Stimulated activated CD8-positive, alpha-beta memory T cell treated with anti-CD3 and anti-CD28 coated beads, Interleukin-2, amount 100 ng/mL, for 1 hour (primary cell): ENCODE measurements at places on chromosomes 7 and 10.

- DNase-seq: no peak
Measured at GRCh38 chr7:44639671-44640321, 33.4 kb downstream of the OGDH start.

DNA sequence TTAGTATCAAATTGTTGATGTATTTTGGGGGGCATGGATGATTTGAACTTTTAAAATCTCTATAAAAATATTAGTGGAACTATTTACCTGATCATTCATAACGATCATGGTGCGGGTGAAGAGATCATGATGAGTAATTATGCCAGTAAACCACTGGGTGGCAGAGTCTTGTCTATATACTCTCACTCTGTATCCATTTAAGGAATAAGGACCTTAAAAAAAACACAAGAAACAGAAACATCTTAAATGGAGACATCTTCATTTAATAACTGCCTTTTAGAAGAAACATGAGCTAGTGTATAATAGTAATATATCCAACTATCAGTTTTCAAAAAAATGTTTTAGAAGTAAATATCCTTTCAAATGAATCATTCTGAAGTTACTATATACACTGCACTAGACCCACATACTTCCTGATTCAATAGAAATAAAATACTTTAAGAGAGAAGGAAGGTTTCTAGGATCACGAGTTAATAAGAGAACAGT is 84.0 kb downstream of the NRBF2 start:
- DNase-seq: no peak

- DNase-seq: no peak
Measured at GRCh38 chr10:111820471-111820870, 363.1 kb downstream of the GPAM start.

GRCh38 chr7:72706521-72706920 is 121.5 kb downstream of the TYW1B start:
- DNase-seq: no peak

DNA sequence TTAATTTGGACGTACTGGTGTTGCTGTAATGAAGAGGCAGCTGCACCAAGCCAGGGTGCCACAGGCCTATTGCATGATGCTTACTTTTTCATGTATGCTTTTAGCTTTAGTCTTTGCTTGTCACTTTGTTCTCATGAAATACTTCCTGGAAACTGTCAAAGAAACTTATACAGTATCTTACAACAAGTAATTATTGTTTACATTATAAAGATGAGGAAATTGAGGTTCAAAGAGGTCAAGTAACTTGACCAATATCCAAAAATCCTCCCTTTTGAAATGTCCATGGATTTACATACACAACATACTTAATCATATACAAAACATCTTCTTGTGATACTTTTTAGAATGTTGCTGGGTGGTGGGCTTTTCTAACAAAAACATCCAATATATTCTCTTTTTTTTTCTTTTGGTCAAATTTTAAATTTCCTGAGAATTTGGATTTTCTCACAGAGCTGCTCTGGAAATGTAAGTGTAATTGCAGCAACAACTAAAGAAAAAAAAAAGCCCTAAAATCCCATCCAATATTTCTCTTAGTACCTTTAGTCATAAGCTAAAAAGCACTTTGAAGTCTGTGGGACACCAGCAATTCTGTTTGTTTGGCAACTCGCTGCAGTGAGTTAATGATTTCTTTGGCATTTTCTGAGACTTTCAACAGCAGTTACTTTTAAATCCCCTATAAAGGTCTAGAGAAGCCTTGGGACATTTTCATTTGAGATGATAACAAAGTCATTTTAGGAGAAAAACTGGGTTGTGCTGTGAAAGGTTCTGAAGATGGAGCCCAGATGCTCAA is 500.6 kb upstream of the IGFBP3 start:
- no peak for DNase-seq

DNA sequence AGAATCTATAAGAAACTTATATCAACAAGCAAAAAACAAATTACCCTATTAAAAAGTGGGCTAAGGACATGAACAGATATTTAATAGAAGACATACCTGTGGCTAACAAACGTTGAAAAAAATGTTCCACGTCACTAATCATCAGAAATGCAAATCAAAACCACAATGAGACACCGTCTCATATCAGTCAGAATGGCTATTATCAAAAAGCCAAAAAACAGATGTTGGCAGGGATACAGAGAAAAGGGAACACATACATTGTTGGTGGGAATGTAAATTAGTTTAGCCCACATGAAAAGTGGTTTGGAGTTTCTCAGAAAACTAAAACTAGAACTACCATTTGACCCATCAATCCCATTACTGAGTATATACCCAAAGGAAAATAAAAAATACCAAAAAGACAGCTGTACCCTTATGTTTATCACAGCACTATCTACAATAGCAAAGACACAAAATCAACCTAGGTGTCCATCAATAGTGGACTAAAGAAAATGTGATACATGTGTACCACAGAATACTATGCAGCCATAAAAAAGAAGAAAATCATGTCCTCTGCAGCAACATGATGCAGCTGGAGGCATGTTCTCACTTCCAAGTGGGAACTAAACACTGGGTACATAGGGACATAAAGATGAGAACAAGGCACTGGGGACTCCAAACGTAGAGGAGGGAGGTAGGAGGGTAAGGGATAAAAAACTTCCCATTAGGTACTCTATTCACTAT is 83.8 kb upstream of the TMEM168 start:
- no peak for DNase-seq

DNA sequence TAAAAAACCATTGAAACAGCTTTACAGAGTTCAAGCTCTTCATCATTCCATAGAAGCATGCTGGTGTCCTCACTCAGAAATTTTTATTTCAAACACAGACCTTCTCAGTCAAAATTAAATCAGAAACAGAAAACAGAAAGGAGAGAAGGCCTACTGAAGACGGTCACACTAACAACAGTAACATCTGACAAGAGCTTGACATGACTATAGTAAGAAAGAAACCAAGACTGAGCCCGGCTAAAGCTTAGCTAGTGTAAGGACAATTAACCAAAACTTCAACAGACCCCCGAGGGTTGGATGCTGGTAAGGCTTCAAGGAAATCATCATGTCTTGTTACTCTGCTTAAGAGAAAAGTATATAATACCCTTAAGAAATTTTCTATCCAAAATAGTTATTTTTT is 38.6 kb downstream of the MTPN start:
- DNase-seq: no peak

DNA sequence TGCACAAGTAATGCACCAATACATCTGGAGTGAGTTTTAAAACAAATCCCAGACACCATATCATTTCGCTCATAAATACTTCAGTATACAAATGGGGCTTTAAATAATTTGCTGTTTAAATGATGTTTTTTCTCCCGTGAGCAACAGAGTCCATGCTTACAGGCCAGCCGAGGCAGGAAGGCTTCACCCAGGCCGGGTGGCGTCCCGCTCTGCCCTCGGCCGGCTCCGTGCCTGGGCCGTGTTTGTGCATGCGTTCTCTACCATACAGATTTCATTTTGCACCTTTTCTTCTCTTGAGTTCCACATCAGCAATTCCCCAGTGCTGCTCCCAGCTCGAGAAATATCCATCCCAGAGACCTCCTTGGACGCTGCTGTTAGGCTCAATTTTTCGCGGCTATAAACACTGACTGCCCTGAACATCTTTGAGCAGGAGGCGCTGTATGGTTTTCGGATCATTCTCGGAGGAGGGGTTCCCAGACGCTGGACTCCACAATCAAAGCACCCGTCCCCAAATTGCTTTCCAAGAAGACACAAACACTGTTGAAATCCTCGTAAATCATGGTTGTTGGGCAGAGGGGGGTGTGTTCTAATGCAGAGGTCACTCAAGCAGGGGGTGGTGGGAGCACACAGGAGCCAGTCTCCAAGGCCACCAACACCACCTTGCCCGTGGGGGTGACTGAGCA is 91.6 kb downstream of the MICALL2 start:
- no peak for DNase-seq
